ENCODE measurements at places on chromosomes 1 and 21.

GRCh38 chr21:34799092-34799491 is 130.3 kb downstream of the CLIC6 start:
- no peak for DNase-seq

DNA sequence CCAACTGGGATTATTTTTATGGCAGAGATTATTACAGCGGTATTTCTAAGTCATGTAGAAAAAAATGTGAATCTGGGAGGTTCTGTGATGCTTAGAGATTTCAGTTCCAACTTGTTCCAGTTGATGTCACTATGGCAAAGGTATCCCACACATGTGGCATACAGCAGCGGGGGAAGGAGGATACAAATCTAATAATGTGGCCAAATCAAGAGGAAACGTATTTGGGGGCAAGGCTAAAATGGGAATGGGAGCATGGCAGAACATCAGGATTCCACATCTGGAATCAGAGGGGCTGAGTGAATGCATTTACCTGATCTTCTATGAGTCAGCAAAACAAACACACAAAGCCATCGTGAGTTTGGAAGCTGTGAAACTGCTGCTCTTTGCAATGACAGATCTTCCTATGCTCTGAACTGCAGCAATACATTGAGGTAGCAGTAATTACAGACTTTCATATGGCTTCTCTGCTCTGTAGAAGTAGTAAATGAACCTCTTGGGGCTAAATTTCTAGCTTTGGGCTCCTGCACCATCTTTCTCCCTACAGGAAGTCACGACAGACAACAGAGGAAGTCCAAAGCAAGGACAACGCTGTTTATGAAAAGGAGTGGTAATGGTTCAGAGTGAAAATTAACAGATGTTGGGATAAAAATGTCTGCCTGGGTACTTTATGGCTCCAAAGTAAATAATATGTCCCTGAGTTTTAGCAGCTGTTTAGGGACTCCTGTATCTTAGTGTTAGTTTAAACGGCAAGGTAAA is 55.5 kb downstream of the GABPA start:
- no peak for DNase-seq

- DNase-seq: no peak
Observed at GRCh38 chr1:151713874-151714273, 2.7 kb downstream of the CELF3 start.

GRCh38 chr1:34864759-34865158 is 5.2 kb upstream of the SMIM12 start:
- no peak for DNase-seq

- DNase-seq: no peak
Observed at GRCh38 chr21:14124266-14124665, 86.5 kb downstream of the LIPI start.

GRCh38 chr1:170075186-170075585 is 691 bp upstream of the KIFAP3 start:
- DNase-seq: no peak

DNA sequence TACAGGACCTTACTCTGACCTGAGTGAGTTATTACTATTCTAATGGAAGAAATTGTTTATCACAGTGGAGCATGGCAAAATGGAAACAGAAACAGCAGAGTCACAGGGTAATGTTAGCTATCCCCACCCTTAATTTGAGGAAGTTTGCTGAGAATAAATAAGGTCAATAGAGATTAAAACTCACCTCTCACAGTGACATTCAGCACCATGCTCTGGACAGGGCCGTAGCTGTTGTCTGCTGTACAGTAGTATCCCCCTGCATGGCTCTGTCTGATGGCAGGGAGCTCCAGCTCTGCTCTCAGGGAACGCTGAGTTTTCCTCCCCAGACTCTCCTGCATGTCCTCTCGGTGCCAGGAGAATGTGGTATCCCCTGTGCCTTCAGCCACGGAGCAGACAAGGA is 11.9 kb downstream of the FCRL4 start:
- no peak for DNase-seq

GRCh38 chr1:204852854-204853253 is 17.8 kb upstream of the NFASC start:
- no peak for DNase-seq

GRCh38 chr1:81329041-81329440 is 471.7 kb upstream of the ADGRL2 start:
- no peak for DNase-seq

- DNase-seq: no peak
Observed at GRCh38 chr1:76868154-76868882, 1.0 kb downstream of the ST6GALNAC5 start.

DNA sequence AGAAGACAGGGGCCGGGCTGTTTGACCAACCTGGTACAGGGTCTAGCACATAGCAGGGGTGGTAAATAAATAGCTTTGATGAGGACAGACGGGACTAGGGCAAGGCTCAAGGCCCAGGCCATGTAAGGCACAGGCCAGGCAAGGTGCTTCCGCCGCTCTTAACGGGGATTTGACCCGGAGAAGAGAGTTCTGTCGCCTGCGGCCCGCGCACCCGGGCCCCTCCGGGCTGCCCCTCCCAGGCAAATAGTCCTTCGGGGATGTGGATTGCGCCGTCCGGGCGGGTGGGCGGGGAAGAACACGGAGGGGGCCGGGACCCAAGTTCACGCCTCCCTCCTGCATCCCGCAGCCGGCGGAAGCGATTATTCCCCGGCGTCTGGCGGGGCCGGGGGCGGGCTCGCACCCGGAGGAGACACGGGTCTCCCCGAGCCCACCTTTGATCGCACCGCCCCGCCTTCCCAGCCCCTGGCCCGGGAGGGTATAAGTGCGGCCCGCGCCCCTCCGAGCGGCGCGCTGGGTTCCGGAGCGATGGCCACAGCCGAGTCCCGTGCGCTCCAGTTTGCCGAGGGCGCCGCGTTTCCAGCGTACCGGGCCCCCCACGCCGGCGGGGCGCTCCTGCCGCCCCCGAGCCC is at the start of gene MIXL1:
Gene MIXL1 (plus strand): TSS at position 508 of the 629 bp plus-strand sequence. CDS start 18 bp downstream, at position 526.
- DNase-seq: no peak

GRCh38 chr1:116514708-116515525 is 55.9 kb downstream of the CD58 start:
- DNase-seq: no peak

DNA sequence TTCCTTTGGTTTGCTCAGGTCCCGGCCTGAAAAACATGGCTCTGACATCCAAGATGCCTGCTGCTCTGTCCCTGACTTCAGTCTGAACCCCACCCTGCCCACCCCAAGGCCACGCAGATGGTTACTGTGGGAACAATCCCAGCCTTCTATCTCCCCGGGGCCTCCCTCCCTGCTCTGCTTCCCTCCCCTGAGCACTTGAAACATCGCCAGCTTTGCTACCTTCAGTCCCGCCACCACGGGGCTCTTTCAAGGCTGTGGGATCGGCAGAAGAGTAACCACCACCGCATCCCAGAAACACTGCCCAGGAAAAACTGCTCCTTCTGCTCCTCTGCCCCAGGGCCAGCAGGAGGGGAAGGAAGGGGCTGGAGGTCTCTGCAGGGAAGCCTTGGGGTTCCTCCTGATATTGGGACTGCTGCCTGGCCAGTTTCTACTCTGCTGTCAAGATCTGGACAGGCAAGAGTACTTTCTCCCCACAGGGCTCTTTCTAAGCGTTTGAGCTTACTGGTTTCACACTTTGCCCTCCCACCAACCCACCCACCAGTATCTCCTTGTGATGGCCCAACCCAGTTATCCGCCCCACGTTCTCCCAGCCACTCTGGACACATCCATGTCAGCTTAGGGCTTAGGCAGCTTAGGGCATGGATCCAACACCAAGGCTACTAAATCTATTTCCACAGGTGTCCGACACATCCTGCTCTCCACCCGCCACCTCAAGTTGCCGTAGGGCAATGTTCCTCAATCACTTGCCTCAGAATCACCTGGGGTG is 8.4 kb downstream of the ETNK2 start:
- DNase-seq: no peak

DNA sequence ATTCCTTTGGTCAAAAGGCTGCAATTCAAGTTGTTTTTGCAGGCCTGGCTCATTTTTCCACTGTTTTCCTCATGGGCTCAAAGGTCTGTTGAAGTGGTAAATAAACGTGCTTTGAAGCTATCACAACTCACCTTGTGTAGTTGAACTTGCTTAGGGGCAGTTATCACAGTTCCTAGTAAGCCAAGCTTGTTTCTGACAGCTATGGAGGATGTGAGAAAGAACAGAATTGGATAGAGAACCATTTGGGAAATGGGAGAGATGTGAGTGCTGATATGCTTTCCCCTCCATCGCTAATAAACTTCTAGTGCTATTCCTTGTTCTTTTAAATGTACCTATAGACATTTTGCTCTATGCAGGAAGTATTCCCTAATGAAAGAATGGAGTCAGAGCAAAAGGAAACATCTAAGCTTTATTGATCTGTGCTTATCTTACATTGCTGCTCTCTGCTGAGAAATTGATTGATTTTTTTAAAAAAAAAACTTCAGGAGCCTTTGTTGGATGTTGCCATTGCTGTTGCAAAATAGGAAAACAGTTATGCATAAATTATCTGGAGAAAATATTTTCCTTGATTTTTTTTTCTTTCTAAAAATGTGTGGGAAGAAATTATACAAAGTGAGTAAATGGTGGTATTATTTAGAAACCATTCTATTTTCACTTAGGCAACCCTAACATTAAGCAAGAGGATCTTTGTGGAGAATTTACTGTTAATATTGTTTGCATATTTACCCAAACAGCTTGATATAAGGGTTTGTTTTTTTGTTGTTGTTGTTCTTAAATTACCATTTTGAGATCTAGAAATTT is 118.2 kb downstream of the MAGI3 start:
- DNase-seq: no peak

GRCh38 chr1:3198371-3199271 is 129.6 kb downstream of the PRDM16 start:
- no peak for DNase-seq

DNA sequence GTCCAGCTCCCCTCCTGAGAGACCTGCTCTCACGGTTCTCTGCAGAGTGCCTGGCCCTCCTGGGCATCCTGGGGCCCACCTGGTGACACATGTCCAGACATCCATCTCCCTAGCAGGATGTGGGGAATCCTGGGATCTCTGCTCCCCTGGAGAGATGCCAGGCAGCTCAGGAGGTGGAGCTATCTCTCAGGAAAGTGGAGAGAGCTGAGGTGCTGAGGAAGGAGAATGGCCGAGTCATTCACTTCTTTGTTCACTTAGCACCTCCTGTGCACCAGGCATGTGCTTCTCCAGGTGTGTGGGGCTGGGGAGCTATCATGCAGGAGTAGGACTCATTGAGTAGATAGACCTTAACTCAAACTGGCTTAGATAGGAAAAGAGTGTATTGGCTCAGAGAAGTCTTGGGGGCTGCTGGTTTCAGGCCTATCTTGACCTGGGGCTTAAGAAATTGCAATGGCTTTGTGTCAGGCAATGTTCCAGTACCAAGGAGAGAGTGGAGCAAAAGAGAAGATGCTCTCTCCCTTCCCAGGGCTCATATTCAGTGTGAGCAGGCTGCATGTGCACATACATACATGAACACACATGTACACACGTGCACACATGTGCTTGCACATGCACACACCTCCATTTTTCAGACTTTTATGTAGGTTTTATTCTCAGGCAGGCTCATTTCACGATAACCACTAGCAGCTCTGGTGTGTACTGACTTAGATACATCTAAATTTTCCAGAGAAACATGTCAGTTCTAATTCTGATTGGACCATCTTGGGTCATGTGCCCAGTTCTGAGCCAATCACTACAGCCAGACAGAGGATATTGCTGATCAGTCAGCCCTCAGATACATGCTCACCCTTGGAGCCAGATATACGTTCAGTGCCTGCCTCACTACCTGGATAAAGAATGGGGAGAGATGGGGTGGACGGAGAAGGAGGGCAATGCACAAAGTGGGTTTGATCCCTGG is 437.6 kb downstream of the PTPRU start:
- no peak for DNase-seq

- DNase-seq: no peak
Observed at GRCh38 chr21:31752352-31752751, 20.4 kb upstream of the SCAF4 start.

- DNase-seq: no peak
Observed at GRCh38 chr21:15441060-15441493, 288.7 kb upstream of the USP25 start.

GRCh38 chr1:1013105-1013921 is at the start of gene ISG15:
ISG15 (plus strand) TSS chr1:1013497; CDS start chr1:1013574, 77 bp downstream.
- peak; percentile 80 for DNase-seq

GRCh38 chr21:25735646-25736597 is 1.1 kb downstream of the GABPA start:
- DNase-seq: no peak

DNA sequence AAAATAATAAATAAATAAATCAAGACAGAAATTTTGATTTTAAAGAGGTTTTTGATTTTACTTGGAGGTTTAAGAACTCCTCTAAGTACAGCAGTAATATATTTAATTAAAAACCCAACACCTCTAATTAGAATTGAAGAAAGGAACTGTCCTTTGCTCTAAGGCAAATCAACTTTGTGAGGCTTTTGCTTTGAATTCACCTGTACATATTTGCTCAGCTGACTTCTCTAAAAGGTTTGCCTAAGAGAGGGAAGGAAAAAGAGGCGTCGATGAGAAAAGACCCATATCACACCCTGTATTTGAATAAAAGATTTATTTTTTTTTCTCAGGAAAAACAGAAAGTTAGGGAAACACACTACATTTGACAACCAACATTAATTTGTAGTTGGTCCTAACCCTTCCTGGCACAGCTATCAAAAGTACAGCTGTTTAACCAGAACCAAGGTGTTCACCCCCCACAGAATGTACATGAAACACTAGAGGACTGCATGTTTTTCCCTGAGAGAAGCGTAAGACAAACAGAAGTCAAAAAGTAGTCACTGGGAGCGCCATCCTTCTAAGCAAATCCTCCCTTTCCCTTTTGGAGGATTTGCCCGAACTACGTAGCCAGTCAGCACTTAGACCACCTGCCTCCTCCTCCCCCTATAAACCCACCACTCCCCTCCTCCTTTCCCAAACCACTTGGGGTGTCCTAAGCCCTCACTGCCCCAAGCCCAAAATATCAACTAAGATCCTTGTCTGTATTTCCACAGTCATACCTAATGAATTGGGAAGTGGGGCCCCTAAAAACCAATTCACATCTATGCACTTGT is 4.9 kb downstream of the MCL1 start:
- DNase-seq: no peak

- no peak for DNase-seq
Observed at GRCh38 chr21:42216726-42217572, 2.0 kb upstream of the ABCG1 start.

- peak; percentile 16 for DNase-seq
Observed at GRCh38 chr1:174761901-174762585, 237.7 kb upstream of the CACYBP start.

- no peak for DNase-seq
Observed at GRCh38 chr1:198480876-198481275, 59.6 kb downstream of the ATP6V1G3 start.

GRCh38 chr21:16608209-16608830 is 878.5 kb downstream of the USP25 start:
- DNase-seq: no peak
